Activated T-helper 1 cell treated with Interleukin-2 at 50 U/mL for 16 hours (primary cell): ENCODE measurements at places on chromosomes 16 and 17.

- DNase-seq = no peak
Measured at GRCh38 chr17:45578516-45579455, 88.3 kb upstream of the PLEKHM1 start.

GRCh38 chr16:49709057-49709456 lies 146.9 kb downstream of the ZNF423 start:
- no peak for DNase-seq

DNA sequence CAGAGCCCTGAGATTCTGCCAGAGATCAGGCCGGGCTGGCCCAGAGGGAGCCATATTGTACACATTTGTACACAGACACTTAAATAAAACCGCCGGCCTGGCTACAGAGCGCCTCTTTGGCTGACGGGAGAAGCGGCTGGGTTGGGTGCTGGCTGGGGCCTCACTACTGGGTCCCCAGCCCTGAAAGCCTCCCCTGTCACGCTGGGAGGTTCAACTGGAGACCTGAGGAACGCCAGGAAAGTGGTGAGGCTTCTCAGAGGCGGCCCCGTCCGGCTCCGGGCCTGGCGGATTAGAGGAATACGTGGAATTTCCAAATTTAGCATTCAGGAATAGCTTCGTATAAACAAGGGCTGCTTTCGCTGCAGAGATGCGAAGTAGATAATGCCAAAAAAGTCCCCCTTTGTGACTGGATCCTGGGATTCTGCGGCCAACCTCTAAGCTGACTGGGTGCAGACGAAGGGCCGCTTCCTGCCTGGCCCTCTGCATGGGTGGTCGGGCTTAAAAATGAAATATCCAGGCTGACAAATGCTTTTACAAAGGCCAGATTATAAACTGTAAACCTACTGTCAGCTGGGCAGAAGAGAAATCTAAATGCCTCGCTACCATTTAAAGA lies 252.4 kb downstream of the IRF8 start:
- DNase-seq = no peak

DNA sequence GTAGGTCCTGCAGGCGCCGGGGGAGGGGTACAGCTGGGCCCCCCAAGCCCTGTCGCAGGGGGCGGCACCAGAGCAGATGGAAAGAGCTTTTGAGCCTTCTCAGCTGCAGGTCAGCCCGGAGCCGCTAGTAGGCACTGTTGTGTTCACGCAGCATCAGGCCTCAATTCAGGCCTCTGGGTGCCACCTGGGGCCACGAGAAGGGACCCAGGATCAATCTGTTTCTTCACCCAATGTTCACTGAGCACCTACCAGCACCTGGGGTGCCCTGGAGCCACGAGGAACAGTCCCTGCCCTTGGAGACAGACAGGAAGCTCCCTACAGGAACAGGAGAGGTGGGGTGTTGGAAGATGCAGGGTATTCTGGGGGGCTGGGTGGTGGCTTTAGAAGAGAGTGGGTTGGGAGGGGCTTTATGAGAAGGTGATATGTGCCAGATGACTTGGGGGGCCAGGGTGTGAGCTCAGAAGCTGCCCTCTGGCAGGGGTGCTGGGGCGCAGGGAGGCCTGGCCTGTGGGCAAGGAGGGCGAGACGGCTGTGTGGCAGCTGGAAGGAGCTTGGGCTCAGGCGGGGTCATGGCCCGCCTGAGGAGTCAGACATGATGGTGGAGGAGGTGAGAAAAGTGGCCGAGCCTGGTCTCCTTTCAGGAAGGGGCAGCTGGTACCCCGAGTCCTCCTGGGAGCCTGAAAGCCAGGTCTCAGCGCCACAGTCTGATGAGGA lies 121.9 kb upstream of the GSE1 start:
- DNase-seq = no peak

DNA sequence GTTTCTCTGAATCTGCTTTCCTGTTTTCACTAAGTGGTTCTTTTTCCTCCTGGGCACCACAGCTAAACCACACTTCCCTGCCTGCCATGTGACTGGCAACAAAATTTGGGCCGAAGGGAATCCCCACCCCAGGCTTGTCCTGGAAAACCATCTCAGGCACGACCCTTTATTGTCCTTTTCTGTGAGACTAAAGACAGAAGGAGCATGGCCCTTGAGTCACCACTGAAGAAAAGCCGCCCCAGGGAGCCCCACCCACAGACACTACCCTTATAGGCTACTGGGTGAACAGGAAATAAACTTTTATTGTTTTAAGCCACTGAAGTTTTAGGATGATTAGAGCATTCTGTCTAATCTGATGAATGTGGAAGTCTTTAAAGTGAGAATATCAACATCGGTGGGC lies 88.6 kb upstream of the BRD7 start:
- DNase-seq = no peak

GRCh38 chr17:38325221-38325851 lies 18.4 kb downstream of the GPR179 start:
- no peak for DNase-seq

GRCh38 chr16:10737068-10737625 lies 6.5 kb upstream of the NUBP1 start:
- peak; percentile 46 for DNase-seq

DNA sequence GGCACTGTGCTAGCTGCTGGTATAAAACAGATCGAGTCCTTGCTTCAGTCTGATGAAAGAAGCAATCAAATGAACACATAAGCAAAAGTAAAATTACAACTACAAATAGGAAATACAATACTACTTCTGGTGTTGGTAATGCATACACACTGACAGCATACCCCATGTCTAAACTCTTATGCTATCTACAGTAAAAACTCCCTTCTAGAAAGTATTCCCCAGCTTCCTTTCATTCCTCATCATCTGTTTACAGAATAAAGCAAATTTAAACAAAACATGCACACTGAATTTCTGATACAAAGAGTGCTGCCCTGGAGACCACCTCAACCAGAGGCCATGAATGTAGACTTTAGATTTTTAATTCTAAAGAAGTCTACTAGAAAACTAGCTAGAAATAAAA lies 109.6 kb downstream of the SSH2 start:
- DNase-seq = no peak

DNA sequence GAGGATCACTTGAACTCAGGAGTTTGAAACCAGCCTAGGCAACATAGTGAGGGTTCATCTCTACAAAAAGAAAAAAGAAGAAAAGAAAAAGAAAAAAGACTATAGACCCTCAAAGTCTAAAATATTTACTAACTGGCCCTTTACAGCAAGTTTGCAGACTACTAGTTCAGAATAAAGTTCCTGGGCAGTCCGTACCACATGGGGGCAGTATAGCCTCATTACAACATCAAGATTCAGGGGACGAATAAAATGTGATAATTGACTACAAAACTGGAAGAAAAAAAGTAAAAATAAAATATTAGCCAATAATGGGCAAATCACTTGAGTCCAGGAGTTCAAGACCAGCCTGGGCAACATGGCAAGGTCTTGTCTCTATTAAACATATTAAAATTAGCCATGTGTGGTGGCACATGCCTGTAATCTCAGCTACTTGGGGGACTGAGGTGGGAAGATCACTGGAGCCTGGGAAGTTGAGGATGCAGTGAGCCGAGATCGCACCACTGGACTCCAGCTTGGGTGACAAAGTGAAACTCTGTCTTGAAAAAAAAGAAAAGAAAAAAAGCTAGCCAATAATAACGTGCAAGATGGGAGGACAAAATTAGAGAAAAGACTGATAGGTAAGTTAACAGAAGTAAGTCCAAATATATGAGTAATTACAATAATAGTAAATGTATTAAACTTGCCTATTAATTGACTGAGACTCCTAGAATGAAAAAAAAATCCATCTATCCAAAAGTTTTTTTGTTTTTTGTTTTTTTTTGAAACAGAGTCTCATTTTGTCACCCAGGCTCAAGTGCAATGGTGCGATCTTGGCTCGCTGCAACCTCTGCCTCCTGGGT lies 129.4 kb upstream of the SEC14L1 start:
- no peak for DNase-seq

DNA sequence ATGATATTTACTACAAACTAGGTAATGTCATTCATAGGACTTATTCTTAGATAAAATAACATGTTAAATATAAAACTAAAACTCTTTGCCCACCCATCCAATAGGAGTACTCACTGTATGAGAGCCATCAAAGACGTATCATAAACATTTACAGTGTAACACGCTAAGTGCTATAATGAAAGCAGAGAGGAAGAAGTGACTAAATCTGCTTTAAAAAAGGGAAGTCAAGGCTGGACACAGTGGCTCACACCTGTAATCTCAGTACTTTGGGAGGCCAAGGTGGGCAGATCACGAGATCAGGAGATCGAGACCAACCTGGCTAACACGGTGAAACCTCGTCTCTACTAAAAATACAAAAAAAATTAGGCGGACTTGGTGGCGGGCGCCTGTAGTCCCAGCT lies 32.4 kb downstream of the SPAG9 start:
- no peak for DNase-seq

GRCh38 chr16:49350265-49351095 lies 23.1 kb upstream of the C16orf78 start:
- peak; percentile 3 for DNase-seq

DNA sequence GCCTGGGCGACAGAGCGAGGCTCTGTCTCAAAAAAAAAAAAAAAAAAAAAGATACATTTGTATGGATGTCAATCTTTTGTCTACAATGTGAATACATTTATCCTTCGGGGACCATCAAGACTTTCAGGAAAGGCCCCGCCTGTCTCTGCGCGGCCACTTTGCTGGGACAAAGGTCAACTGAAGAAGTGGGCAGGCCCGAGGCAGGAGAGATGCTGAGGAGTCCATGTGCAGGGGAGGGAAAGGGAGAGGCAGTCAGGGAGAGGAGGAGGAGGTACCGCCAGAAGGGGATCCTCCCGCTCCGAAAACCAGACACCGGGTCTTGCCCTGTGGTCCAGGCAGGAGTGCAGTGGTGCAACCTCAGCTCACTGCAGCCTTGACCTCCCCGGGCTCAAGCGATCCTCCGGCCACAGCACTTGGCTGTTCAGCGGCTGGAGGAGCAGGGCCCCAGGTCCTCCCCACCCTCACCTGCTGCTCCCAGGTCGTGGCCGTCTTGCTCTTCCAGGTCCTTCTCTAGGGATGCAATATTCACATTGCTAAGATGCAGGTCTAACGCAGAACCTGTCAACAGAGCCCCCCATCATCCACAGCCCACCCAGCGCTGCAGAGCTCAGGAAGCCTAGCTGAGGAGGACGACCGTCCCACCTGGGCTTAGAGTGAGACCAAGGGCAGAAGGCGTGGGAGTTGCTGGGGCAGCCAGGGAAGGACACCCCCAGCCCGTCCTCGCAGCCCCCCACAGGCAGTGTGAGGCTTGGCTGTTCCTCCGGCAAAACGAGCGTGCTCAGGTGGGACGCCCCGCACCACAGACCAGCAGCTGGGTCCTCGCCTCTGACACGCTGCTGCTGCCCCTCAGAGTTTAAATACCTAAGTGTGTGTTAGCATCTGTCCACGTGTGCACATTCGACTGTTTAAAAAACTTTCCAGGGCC lies 19.6 kb downstream of the GNPTG start:
- DNase-seq = no peak

GRCh38 chr16:12366313-12366712 lies 389.8 kb downstream of the SNX29 start:
- DNase-seq = no peak

DNA sequence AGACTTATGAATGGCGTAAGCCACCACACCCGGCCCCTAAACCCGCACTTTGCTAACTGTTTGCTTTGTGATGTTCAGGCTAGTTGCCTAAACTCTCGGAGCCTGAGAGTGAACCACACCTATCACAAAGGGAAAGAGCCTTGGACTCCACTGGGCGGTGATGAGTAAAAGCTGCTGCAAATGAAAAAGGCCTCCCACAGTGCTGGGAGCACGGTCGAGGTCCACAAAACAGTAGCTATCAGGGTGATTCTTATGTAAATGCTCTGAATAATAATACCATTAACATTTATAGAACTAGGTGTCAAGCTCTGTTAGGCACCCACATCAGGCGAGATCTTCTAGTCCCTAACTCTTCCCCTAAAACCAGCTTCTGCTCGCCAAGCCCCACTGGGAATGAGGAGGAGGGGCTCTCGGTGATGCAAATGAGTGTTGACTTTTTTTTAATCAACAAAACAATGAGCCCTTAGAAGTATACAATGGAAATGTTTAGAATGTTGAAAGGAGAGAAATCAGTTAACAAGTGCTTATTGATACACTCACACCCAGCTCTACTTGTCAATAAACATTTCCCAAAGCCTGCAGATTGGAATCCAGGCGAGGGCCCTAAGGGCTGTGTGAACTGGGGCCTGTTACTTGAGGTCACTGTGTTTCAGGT lies 19.8 kb downstream of the FBRS start:
- DNase-seq = no peak

- no peak for DNase-seq
Measured at GRCh38 chr16:67644038-67644437, 906 bp upstream of the CARMIL2 start.

GRCh38 chr17:28843816-28844148 lies 1.2 kb upstream of the FAM222B start:
- DNase-seq = no peak

DNA sequence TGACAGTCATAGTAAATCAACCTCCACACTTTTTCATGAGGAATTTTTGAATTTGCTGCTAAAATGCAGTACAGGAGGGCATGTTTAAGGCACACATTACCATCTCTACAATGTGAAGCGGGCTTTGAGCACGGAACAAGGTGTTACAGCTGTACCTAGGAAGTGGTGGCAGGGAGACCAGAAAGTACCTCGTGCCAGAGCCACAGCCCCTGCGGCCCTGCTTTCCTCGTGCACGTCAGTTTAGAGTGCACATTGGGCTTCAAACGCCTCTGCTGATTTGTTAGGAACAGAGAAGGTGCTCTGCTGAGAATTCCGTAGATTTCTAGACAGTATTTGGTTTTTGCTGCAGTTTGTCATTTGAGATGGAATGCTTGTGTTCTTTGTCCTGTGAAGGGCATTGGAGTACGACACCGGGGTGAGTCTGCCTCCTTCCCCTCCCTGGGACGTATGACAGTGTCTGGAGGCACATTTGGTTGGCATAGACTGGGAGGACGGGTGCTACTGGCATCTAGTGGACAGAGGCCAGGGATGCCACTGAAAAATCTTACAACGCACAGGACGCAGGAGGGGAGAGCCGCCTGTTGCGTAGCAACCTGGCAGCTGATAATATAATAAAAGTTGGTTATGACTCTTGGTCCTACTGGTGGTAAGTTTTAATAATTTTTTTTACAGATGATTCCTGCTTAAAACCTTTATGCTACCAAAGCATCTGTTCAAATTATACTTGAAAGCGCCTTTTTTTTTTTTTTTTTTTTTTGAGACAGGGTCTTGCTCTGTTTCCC lies 9.1 kb downstream of the FOXK2 start:
- no peak for DNase-seq

DNA sequence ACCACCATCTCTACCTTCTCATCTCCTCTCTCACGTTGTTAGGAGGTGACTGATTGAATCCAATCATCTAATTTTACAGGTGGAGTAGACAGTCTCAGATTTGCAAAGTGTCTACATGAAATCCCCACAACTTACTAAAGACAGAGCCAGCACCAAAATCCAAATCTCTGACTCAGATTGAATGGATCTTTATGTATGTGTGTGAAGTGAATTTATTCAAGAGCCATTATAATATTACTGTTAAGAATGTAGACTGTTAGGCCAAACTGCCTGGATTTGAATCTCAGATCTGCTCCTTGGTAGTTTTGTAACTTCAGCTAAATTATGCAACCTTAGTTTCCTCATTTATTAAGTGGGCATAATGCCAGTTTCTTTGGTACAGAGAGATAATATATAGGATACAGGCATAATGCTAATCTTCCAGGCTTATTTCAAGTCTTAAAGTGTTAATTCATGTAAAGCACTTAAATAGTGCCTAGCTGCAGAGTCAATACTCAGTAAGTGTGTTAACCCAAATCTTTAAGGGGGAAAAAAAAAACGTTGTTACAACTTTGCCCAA lies 12.7 kb downstream of the CNEP1R1 start:
- DNase-seq = no peak
